Suppressor macrophage (primary cell): ENCODE measurements at places on chromosomes 16 and 17.

DNA sequence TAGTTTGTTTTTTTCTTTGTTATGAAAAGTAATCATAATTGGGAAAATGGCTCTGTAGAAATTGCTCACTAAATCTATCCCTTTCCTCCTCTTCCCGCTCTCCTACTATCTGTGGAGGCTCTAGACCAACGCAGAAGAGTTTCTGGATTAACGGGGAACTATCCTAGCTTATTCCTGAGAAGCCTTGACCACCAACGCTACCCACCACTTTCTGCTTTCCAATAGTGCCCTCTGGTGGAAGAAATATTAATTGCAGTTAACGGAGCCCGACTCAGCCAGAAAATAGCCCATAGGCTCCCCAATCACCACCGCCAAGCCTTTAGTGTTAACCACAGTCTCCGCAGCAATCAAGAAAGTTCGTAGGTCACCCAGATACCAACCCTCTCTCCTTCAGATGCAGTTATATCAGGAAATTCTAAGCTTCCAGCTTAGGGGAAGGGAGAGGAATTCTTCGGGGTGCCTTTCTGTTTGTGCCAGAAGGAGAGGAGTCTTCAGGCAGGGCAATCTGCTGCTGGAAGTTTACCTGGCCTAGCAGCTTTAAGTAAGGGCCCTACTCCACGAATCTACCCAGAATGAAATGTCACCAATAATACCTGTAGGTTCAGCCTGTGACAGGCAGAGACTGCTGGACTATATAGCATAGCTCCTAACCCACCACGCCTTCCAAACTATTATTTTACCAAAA is 23.0 kb upstream of the NSRP1 start:
- peak; percentile 78 for DNase-seq

- no peak for DNase-seq
Observed at GRCh38 chr17:19958023-19958422, 19.6 kb downstream of the AKAP10 start.

DNA sequence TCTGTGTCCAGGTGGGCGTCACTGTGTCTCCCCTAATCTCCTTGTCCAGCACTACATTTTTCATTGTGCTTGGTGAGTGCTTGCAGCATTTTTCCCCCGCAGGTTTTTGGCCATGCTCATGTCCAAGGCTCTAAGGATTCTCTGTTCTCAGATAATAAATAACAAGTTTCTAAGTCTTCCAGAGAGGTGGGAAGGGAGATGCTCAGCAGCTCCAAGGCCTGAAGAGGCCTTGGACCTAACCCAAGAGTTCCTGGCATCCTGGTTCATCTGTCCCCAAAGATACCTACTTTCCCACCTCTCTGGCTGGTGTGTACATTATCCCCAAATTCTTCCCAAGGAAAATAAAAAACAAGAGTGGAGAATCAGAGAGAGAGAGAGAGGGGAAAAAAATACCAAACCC is 45.3 kb downstream of the MEOX1 start:
- no peak for DNase-seq

GRCh38 chr17:48693178-48693577 is 29.1 kb downstream of the PRAC1 start:
- DNase-seq = no peak

GRCh38 chr17:63512896-63513644 is 10.1 kb upstream of the KCNH6 start:
- DNase-seq = no peak

- DNase-seq = no peak
Observed at GRCh38 chr17:44917456-44917855, 2.2 kb upstream of the GFAP start.

GRCh38 chr17:41781404-41782110 is 5.0 kb downstream of the JUP start:
- no peak for DNase-seq

- DNase-seq = no peak
Observed at GRCh38 chr17:55983096-55983495, 170.2 kb upstream of the ANKFN1 start.

GRCh38 chr16:74033441-74033995 is 263.1 kb upstream of the PSMD7 start:
- no peak for DNase-seq

DNA sequence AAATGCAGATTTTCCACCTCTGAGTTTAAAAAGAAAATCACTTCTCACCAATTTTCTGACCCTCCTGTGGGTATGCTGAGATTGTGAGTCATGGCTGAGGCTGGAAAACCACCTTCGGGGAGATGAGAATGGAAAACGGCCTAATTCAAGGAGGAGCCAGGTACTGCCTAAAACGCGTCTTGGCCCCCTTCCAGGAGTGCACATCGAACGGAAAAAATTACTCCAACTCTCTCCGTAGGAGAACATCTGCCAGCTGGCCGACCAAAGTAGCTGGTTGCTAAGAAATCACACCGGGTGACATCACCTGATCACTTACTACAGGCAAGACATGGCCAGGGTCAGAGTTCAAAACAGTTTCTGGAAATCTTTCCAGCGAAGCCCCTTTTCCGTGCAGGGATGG is 107.6 kb downstream of the ZNF423 start:
- no peak for DNase-seq

DNA sequence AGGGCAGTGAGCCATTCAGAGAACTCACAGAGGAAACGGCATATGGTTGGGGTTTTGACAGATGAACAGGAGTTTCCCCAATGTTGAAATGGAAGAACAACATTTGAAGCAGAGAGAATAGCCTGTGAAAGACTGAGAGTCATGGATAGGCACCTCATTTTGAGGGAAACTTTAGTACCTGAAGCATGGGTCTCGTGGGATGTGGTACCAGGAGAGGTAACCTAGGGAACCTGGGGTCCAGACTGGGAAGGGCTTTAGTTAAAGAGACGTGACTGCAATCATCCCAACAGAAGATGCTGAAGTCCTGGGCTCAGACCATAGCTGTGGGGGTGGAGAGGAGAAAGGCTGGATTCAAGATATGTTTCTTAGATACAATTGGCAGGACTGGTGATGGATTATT is 137.8 kb upstream of the CCL2 start:
- DNase-seq = no peak

- DNase-seq = peak; percentile 41
Observed at GRCh38 chr16:31871510-31871909, 2.1 kb upstream of the ZNF267 start.

DNA sequence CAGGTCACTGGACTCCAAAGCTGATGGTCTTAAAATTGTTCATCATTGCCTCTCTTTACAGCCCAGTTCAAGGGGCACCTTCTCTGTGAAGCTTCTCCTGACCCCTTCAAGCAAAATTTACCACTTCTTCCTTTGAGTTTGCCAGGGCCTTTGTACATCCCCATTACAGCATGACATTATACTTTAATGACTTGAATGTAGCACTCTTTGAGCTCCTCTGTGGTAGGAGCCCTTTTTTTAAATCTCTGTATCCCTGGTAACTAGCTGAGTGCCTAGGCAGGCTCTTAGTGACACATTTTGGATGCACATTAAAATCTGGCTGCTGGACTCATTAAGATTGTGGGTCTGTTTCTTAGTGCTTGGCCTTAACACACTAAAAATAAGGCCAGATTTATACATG is 412.1 kb downstream of the CA10 start:
- no peak for DNase-seq

GRCh38 chr17:69325518-69326376 is 1.2 kb downstream of the ABCA5 start:
- no peak for DNase-seq

DNA sequence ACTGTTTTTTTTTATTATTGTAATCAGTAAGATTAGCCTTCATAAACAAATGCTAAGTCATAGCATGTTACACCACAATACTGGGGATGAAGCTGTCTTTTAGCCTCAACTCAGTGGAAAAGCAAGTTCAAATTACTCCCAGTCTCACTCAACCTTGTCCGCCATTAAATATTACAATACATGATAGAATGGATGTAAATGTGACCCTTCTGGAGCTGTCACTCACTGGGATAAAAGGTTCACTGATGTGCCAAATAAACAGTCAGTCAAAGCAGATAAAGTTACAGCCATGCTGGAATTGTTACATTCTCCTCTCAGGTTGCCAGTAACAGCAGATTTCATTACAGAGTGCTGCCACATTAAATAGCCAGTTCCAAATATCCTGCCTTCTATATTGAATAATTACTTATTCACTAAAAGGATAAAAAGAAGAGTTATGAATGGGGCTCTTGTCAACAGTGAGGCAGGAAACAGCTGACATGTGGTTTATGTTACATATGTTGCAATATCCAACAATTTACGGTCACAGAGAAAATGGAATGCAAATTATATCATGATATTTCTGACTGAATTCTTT is 53.4 kb downstream of the BRIP1 start:
- peak; percentile 5 for DNase-seq

GRCh38 chr16:76819226-76819916 is 371.6 kb upstream of the MON1B start:
- DNase-seq = no peak
